IMR-90 (cell line): ENCODE measurements at places on chromosomes 1 and 21.

GRCh38 chr1:221672965-221673364 lies 68.9 kb downstream of the DUSP10 start:
- no peak for DNase-seq

GRCh38 chr1:222000131-222000530 lies 258.2 kb upstream of the DUSP10 start:
- DNase-seq = no peak

DNA sequence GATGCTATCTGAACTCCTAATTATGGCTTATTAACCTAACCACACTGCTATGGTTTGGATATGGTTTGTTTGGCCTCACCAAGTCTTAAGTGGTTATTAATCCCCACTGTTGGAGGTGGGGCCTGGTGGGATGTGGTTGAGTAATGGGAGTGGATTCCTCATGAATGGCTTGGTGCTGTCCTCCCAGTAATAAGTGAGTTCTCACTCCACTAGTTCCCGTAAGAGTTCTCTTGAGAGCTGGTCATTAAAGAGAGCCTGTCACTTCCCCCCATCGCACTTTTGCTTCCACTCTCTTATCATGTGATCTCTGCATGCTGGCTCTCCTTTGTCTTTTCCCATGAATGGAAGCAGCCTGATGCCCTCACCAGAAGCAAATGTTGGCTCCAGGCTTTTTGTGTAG lies 328.8 kb downstream of the PLA2G4A start:
- DNase-seq = no peak

GRCh38 chr1:11806307-11806936 lies 431 bp downstream of the CLCN6 start:
- peak; percentile 21 for DNase-seq

DNA sequence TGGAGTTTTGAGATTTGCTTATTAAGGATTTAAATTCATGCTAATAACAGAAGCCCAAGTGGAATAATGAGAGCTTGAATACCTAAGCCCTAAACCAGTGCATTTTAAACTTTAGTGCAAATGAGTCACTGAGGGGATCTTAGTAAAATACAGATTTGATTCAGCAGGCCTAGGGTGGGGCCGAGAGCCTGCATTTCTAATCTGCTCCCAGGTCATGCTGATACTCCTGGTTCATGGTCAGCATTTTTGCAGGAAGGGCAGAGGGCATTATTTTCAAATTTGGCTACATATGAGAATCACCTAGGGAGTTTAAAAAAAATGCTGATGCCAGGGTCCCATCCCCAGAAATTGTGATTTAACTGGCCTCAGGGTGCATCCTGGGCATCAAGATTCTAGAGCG lies 39.3 kb downstream of the DNTTIP2 start:
- DNase-seq = peak; percentile 15

DNA sequence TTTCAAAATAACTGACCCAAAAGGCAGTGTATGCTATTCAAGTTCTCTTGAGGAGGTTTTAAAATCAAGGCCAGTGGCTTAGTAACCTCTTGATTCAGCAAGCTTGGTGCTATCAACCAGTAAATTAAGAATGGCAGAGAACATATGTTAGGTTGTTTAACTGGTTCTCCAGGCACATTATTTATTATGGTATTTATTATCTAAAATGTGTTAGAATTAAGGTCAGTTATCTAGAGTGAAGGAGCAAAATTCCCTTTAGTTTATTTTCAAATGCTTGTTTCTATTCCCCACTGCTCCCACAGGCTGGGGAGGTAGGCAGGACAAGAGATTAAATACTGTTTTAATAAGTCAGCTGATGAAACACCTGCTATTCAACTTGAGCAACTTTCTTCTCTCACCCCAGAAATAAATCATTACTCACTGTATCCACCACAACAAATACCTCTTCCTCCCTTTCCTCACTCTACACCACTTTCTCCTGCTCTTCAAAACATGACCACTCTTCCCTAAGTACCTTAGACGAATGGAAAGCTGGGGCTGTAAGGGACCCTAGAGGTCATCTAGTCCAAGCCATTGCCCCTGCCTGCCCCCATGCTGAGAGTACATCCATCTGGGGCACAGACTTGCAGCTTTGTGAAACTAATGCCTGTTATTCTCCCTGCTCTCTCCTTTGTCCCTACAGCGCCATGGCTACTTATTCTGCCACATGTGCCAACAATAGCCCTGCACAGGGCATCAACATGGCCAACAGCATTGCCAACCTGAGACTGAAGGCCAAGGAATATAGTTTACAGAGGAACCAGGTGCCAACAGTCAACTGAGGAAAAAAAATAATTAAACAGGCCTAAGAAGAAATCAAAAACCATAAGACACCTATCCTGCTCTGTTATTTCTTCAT lies 71.7 kb downstream of the PRRX1 start:
- DNase-seq = no peak

GRCh38 chr1:94237291-94238226 lies at the start of gene ARHGAP29:
TSS of gene ARHGAP29 (minus strand) at chr1:94237584. CDS start at chr1:94231611, 5,973 bp downstream.
- DNase-seq = peak; percentile 50
